Neuronal stem cell (in vitro differentiated cells): ENCODE measurements at places on chromosomes 4 and X.

DNA sequence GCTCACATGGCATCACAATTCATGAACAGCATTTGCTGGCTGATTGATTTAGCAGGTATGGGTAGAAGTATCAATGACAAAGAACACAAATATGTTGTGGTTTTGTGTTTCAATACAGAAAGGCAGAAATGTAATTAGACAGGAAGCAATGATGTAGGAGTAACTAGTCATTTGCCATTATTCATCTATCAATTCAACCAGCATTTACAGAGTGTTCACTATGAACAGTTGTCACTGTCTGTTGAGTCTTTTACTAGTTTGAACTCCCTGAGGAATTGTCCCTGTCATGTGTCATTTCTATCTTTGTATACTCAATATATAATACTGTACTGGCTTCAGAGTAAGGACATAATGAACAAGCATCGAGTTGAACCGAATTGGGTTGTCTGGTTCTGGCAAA lies 51.5 kb upstream of the ARHGAP24 start:
- no peak for DNase-seq

GRCh38 chrX:133633162-133633561 lies 217.9 kb upstream of the GPC4 start:
- no peak for DNase-seq

GRCh38 chr4:99117876-99118693 lies 26.0 kb downstream of the ADH4 start:
- no peak for DNase-seq

GRCh38 chrX:132480581-132481203 lies 8.1 kb downstream of the MBNL3 start:
- DNase-seq: no peak

GRCh38 chr4:81424816-81425755 lies 46.6 kb downstream of the RASGEF1B start:
- no peak for DNase-seq

DNA sequence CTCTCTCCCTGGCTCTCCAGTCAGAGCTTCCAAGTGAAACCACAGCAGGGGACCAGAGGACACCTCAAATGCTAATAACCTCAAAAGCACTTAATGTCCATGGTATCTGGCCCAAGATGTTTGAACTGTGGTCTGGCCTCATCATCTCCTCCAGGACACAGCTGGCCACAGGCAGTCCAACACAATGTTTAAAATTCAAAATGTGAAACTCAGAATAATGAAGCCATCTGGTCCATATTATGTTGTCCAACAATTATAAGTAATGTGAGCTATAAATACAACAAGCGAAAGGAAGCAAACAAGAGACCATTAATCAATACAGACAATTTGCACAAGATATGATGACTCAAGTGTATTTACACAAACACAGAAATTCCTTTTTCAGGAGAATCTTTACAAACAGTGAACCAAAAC lies 90.7 kb upstream of the S100G start:
- no peak for DNase-seq

GRCh38 chr4:15776871-15777648 lies 1.1 kb upstream of the CD38 start:
- DNase-seq: no peak

DNA sequence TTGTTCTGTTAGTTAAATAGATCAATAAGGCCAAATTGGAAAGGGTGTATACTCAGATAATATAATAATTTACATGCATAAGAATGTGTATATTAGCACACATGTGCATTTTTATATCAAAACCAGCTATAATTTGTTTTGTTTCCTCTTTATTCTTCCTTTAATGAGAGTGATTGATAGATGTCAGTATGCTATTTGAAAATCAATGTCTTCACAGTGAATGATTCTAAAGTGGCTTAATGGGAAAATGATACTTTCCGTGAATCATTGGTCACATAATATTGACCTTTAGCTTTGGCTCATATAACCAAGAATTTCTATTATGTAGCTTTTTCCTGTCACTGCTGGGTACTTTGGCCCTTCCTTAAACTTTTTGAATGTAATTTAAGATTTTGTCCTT lies 48.6 kb downstream of the PLS3 start:
- DNase-seq: no peak

DNA sequence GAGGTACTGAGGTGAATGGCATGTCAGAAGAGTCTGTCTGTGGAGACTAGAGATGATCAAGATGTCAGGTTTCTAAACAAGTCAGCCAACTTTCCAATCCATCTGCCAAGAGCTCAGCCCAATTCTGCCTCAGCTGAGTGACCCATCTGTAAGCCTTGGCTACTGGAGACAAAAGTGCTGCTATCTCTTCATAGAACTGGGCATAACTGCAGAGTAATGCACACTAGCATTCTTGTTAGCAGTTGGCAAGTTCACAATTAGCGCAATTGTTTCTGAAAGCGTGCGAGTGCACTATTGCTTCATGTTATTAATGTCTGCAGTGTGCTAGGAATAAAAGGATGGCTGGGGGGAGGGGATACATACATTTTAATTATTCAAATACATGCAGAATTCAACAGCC lies 32.9 kb upstream of the SH3D19 start:
- DNase-seq: no peak

DNA sequence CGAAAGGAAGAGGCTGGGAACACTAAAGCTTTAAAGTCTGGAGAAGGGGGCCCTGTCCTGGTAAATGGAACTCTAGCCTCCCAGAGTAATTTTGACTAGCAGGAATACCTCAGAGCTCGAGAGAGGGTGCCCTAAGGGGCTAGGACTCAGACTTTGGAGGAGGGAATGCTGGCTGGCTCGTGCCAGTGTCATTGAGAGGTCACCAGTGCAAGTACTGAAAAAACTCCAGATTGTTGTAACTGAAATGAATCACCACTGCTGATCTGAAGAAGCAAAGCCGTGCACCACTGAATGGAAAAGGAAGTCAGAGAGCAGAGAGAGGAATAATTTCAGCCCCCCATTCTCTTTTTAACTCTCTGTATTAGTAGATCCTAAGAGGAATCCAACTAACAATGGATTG lies 690.2 kb downstream of the FAT4 start:
- DNase-seq: no peak

GRCh38 chrX:123648028-123648810 lies 84.6 kb downstream of the THOC2 start:
- DNase-seq: peak; percentile 44

DNA sequence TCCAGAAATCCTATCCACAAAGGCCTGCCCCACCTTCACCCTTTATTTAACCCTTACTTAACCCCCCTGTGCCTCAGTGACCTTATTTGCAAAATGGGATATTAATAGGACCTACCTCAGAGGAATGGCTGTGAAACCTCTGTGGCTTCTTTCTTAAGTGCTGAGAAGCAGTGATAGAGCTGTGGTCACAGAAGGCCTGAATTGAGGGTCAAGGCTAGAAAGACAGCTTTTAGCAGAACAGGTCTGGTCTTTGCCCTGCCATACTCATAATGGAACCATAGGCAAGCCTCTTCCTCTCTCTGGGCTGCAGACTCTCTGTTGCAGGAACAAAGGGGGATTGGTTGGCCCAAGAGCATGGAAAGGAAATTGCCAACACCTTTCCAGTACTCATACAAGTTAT lies 63.5 kb upstream of the MAMLD1 start:
- no peak for DNase-seq

- no peak for DNase-seq
These were observed 8.5 kb upstream of the GPR50 start for GRCh38 chrX:151167791-151168345.

- DNase-seq: no peak
These were observed 338.6 kb upstream of the ZFP42 start for GRCh38 chr4:187656959-187657358.

GRCh38 chr4:150072906-150073714 lies 5.1 kb upstream of the DCLK2 start:
- DNase-seq: no peak

DNA sequence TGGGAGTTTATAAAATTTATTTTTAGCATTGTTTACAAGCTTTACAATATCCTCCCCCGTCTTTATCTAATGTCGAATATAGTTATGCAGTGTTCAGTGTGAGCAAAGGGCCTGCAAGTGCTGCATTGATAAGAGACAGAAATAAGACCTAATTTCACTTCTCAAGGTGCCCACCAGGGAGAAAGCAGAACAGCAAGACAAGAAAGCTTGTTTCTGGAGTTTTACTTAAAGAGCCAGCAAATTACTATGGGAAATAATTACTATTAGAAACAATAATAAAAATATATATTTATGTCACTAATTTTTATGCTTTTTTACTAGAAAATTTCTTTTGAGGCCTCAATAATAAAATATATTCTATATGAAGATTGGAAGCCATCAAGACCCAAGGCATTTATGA lies 2677.7 kb downstream of the ARAP2 start:
- DNase-seq: no peak

GRCh38 chr4:128810331-128810870 lies 901 bp downstream of the JADE1 start:
- DNase-seq: no peak

DNA sequence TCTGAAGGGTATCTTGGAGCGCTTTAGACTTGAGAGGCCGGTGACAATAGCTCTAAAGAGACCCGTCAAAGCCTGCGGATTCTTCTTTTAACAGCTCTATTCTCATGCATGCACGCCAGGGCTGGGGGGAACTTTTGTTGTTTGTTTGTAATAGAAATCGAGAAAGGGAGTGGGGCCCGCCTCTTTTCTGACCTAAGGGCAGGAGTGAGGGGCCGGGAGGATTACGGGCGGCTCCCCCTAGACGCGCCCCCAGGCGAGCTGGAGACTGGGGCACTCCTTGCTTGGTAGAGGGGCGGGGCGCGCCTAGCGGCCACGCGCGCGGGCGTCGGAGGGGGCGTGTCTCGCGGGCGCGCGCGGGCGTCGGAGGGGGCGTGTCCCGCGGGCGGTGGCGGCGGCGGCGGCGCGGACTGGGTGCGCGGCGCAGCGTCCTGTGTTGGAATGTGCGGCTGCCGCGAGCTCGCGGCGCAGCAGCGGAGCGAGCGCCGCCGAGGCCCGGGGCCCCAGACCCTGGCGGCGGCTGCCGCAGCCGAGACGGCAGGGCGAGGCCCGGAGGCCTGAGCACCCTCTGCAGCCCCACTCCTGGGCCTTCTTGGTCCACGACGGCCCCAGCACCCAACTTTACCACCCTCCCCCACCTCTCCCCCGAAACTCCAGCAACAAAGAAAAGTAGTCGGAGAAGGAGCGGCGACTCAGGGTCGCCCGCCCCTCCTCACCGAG lies at the start of gene REST:
Gene REST (plus strand): TSS at position 412 of the 717 bp plus-strand sequence. CDS start 2,739 bp downstream, outside the sequence.
- DNase-seq: peak; percentile 83

DNA sequence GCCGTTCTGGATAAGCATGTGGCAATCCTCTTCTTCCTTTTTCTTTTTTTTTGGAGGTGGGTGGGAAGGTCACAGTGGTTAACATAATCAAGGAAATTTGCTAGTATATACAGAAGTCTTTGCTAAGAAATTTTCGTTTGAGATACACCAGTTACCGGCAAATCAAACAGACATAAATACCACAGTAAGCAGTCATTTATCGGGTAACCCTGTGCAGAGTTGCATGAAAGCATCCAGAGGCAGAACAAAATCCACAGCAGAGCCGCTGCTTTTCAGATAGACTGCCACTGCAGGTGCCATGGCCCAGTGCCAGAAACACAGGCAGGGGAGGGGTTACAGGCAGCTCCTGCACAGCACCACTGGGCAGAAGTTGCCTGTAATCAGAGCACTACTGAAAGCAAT lies 179.1 kb upstream of the MAB21L2 start:
- DNase-seq: no peak

DNA sequence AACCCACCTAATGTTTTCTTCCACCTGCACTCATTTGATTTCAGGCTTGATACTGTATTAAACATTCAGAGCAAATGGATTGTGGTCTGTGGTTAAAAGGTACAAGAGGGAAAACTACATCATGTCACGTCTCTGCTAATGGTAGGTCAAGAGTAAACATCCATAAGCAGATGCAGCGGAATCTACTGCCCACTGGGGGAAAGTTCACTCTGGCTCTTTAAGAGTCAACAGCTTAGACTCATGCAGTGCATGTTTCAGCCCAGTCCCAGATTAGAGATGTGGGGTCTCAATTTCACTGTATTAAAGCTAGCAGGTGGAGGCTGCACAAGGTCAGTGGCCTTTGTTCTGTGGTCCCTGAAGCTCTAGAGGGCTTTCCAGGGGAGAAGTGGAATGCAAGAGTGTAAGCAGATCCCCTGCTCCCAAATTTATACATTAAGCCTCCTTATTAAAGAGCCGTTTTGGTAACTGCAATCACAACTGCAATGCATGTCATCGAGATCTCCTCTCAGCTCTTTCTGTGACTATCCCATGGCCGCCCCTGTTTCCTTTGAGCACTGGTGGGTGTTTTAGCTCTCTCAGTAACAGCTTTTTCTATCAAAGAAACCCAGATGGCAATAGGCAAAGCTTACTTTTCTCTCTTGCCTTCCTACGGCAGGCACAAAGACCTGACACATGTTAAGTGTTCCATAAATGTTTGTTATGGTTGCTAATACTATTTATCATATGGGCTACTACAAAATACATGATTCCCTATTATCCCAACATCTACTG lies 53.4 kb downstream of the LDB2 start:
- peak; percentile 3 for DNase-seq

GRCh38 chrX:17435476-17435875 lies 60.5 kb downstream of the NHS start:
- DNase-seq: peak; percentile 47

- DNase-seq: no peak
These were observed 94.2 kb downstream of the KDR start for GRCh38 chr4:55031158-55031557.

DNA sequence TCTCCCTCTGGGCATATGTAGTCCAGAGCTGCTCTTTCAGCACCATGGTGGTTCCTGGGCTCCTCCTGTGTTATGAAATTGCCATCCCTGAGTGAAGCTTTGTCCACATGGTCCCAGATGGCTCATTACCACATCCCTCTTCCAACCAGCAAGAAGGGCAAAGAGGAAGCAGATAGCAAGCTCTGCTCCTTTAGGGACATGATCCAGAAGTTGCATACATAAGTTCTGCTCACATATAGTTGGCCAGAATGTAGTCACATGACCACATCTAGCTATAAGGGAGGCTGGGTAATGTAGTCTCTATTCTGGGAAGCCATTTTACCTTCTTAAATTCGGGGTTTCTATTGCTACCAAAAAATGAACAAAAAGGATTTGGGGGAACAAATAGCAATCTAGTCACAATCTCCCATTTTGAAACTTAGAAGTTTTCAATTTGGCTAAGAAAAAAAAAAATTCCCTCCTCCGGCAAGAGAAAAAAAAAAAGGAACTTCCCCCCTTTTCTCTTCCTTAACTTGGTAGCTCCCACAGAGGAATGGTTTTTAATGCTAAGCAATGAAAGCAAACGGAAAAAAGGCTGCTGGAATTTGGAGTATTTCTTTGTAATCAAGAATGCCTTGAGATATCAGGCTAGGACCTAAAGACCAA lies 88.2 kb upstream of the USP9X start:
- DNase-seq: peak; percentile 15

GRCh38 chr4:94363136-94363655 lies 20.6 kb upstream of the HPGDS start:
- DNase-seq: no peak

DNA sequence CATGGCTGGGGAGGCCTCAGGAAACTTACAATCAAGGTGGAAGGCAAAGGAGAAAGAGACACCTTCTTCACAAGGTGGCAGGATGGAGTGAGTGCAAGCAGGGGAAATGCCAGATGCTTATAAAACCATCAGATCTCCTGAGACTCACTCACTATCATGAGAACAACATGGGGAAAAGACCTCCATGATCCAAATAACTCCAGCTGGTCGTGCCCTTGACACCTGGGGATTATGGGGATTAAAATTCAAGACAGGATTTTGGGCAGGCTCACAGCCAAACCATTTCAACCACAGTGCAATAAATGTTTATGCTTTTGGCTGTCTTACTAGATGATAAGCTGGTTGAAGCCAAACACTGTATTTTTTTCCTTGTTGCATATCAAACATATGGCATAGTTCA lies 1112.4 kb downstream of the STIM2 start:
- no peak for DNase-seq
